ENCODE measurements at places on chromosomes 2 and 18.

- no peak for DNase-seq
These were observed 62.2 kb upstream of the RTN4 start for GRCh38 chr2:55112229-55113031.

DNA sequence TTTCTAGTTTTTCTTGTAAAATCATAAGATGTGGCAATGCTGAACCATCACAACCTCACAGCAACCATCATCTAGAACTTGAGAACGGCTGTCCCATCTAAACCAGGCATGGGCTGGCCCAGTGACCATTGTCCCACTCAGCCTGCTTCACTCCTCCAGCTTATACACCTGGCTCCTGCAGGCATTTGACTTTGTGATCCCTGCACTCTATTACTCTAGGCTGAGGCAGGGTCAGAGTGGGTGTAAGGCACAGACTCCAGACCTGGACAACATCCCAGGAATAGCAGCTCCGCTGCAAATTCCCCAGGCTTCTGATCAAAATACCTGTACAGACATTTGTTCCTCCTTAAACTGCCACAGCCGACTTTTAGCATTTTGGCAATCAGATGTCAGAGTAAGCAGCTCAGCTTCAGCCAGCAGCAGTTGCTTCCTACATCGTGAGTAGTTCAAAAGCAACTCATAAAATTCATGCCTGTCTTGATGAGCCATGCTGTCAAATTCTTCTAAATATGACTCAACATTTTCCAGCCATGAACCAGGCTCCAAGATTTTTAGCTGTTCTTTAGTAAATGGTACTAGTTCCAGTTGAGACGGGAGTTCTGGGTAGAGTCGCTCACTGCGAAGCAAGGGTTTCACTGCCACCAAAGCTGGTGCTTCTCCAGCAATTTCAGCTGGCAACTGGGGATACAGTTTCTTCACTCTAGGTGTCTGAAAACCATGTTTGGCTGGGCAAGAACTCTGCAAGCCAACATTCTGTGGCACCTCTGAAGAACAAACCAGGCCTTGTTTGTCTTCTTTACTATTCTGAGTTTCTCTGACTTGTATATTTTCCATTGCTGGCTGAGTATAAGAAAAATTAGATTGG is 12.8 kb downstream of the EPG5 start:
- DNase-seq, result no peak

- no peak for DNase-seq
These were observed 54.3 kb downstream of the ST3GAL5 start for GRCh38 chr2:85834466-85834865.

- DNase-seq, result no peak
These were observed 148.5 kb upstream of the SATB2 start for GRCh38 chr2:199606193-199606780.

DNA sequence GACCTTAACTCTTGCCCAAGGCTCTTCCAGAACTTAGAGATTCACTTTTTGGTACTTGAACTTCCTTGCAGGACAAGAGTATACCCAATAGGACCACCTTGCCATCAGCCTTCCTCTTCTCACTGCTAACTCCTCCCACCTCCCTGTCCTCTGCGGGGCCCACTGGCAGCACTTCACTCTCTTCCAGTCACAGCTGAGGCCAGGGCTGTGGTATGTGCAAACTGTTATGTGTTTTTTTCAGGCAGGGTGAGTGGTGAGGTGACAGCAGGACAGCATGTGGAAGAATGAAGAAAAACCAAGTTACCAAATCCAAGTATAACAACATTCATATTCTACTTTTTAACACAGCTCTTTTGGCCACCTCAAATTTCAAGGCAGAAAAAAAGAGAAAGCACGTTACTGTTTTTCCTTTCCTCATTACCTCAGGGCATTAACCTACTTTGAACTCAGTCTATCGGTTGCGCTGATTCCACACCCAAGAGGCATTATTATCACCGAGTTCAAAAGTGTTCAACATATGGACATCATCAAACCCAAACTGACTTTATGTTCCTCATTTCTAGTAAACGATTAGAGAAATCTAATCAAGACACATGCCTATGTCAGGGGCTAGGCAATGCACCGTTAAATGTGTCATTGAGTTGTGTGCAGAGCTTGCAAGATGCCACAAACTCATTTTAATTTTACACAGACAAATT is 605.2 kb upstream of the SYT4 start:
- DNase-seq, result no peak

DNA sequence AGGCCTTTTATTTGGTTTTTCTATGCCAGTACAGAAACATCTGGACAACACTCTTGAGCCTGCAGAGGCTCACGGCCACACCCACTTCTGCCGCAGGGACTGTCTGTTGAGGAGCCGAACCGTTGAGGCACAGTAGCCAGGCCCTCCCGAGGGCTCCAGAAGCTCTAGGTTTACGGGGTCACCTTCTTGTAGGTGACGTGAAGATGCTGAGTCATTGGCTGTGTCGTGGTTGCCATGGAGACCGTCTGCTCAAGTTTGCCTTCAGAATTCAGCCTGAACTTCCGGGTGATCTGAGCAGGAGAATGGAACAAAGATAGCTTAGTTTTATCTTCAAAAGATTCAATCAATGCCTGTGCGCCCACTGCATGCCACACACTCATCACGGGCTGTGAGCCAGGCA is 25.9 kb downstream of the BOK start:
- DNase-seq, result no peak

GRCh38 chr2:86453836-86454235 is 12.7 kb downstream of the KDM3A start:
- no peak for DNase-seq

DNA sequence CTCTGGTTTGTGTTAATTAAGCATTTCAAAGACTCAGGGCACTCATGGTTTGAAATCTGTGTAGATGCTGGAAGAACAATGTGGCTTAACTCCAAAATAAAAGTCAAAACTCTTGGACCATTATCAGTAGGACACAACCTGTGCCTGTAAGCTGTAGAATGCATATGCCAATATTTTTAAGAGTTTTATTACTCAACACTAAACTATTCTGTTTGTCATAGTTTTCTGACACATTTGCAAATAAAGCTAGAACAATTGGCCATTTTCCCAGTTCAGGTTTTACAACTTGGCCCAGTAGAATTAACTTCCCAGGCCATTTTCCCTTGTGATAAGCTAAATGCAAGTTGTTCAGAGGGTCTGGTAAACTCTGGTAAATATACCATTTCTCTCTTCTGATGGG is 713.1 kb downstream of the CBLN2 start:
- DNase-seq, result no peak

DNA sequence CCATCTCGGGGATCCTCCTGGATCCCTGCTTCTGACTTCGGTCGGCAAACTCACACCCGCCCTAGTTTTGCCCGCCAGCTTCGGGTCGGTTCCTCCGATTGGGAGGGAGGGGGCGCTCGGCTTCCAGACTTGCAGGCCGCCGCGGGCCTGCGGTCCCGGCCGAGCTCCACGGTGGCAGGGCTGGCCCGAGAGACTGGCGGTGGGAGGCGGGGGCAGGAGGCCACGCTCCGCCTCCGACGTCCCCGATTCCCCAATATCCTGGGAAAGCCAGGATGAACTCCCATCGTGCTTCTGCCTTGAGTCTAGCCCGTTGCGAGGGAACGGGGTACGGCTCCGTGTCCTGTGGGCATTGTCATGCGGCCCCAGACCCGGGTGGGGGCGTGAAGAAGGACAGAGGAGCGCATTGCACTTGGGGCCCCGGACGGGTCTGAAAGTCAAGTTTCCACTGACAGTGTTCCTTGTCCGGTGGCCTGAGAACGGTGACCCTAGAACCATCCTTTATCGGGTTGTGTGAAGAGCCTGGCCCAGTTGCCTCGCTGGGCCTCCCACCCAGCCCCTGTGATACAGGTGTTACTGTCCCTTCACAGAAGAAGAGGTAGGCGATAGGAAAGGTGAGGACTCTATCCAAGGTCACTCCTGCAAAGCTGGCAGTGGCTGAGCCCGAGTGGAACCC is 2.4 kb upstream of the INHBB start:
- peak; percentile 31 for DNase-seq
